Posterior vena cava (tissue), 2 donors: ENCODE measurements at places on chromosomes 16 and 17. TPM values are rescaled to one million over a fixed set of nuclear protein-coding genes. Genes with fewer than 3 reads are reported as not detected.

DNA sequence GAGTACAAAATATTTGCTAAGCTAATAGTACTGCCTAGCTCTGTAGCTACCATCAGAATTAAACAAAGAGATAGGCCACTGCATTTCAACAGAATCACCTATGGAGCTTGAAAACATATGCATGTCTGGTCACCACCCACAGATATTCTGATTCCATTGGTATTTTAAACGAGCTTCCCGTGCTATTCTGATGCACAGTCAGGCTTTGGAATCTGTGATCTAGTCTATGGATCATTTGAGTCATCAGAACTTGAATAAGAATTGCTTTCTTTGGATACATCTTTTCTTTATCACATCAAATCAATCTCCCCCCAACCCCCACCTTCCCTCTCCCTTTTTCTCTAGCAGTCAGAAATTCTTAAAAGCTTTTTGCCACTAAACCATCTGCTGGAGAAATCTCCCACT lies 124.7 kb downstream of the NPIPB5 start:
- DNase-seq = no peak

DNA sequence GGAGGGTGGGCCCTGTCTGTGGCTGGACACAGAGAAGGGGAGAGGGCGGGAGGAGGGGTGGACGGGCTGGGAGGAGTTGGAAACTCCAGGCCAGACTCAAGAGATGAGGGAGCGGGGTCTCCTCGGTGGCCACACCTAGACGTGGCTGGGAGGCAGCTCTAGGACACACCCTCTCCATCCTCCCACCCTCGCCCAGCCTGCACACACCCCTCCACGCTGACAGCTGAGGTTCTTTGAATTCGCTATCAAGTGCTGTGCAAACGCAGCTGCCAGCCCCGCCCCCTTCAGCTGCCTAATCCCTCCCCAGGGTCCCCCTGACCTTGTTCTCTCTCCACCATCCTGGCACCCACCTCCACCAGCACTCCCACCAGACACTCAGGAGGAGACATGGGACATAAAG lies 48.7 kb downstream of the DNAH17 start:
- DNase-seq = no peak

DNA sequence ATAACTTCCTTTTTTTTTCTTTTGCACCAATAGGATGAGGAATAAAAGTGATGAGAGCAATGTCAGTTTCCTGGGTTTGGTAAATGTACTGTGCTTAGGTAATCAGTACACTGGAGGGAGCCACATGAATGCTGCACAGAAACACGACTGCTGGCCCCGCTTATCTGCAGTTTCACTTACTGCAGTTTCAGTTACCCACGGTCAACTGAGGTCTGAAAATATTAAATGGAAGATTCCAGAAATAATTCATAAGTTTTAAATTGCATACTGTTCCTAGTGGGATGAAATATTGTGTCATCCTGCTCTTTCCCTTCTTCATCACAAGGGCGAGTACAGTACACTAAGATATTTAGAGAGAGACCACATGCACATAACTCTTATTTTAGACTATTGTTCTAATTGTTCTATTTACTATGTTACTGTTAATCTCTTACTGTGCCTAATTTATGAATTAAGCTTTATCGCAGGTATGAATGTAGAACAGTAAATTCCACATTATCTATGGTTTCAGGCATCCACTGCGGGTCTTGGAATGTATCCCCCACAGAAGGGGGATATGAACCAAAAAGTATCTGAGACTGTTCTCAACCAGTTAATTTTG lies 6.4 kb upstream of the LGALS3BP start:
- DNase-seq = peak; percentile 82

GRCh38 chr17:57953219-57953618 lies 2.0 kb downstream of the CUEDC1 start:
- DNase-seq = peak; percentile 20

DNA sequence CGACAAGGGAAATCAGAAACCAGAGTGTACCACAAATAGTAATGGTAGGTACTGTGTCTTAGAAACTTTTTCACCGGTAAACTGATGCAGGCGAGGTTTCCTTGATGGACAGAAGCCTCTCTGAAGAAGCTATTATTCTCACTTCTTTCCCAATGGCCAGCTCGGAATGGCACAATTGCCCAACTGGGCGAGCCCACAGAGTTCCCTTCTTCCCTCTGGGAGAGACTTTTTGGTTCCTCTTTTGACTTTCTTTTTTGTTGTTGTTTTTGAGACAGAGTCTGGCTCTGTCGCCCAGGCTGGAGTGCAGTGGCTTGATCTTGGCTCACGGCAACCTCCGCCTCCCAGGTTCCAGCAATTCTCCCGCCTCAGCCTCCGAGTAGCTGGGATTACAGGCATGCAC lies 16.9 kb downstream of the SLC43A2 start:
- no peak for DNase-seq

- no peak for DNase-seq
Observed at GRCh38 chr17:42203354-42203753, 9.1 kb upstream of the GHDC start.

GRCh38 chr16:3963203-3963602 lies 82.7 kb upstream of the CREBBP start:
- no peak for DNase-seq

DNA sequence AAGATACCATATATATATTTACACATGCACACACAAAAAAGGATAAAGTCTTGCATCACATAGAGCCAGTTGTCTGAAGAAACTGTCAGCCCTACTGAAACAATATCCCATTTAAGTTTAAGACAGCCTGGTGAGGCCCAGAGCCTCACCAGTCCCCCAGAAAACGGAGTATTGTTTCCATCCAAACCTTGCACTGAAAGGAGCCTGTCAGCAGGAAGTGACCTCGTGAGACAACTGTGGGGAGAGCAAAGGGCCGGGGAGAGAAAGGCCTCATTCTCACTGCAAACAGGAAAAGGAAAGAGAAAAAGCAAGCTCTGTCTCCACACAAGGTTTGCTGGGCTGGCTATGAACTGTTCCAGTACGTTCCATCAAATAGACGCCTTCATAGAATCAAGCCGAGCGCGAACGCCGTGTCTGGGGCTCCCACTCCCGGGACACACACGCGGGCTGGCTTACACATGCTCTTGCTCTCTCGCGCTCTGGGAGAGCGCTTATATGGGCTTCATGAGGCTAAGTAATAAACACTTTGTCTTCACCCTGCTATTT lies 44.4 kb upstream of the ZFHX3 start:
- DNase-seq = peak; percentile 62

DNA sequence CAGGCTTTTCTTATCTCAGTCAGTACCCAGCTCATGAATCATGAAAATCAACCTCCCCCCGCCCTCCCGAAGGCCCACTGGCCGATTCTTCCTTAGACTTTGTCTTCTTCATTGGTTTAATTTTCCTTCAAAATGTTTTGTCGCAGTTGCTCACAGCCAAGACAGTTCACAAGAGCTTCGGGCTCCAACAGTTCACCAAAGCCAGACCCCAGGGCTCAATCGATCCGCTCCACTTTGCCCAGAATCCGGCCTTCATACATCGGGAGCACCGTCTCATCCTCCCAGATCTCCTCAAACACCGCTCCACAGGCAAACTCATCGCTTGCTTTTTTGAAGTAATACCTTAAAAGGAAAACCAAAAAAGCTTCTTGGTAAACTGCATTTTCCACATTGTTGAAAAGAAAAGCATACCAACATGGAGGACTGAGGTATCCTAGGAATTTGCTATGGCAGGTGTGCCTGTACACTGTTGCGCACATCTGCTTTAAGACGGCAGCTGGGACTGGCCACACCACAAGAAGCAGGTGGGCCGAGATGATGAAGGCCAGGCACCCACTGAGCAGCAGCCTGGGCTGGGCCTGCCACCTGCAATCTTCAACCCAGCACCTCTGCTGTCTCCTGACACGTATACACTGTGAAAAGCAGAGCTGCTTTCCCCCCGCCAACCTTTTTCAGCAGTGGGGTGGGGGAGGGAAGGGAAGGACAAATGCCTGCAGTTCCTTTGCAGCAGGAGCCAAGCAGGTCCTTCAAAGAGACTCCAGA lies 31.5 kb downstream of the AXIN2 start:
- DNase-seq = peak; percentile 43

DNA sequence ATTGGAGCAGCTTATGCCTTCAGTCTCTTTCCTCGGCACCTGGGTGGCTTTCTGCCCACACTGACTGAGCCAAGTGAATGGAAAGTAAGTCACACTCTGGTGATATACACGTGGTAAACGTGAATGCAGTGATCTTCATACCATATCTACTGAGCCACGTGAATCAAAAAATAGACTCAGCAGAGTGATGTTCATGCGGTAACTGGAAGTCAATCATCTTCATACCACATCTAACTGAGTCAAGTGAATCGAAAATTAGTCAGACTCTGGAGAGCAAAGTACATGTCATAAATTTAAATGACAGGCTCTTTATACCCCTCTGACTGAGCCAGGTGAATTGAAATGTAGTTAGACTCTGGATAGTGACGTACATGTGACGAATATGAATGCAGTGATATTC lies 47.1 kb upstream of the ARL4D start:
- no peak for DNase-seq

DNA sequence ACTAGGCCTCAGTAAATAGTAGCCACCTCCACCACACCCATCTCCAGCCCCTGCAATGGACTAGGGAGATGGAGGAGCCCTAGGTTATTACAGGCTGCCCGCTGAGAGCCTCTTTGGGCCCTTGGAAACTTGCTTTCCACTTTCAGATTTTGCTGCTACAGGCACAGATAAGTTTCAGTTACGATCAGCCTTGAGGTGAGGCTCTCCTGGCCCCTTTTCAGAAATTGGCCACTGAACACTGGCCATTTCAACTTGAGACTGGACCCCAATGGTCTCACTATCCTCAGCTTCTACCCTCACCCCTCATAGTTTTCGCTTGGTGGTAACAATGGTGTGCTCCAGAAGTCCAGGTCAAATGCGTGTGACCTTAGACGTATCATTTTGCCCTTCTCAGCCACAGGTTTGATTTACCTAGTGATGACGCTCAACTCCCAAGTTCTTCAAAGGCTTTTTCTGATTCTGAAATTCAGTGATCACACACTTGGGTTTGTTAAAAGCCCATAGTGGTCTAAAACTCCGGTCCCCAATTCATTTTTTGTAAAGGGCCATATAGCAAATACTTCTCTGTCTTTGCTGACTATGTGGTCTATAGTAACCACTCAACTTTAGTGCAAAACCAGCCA lies 1.0 kb downstream of the PMM2 start:
- DNase-seq = no peak

DNA sequence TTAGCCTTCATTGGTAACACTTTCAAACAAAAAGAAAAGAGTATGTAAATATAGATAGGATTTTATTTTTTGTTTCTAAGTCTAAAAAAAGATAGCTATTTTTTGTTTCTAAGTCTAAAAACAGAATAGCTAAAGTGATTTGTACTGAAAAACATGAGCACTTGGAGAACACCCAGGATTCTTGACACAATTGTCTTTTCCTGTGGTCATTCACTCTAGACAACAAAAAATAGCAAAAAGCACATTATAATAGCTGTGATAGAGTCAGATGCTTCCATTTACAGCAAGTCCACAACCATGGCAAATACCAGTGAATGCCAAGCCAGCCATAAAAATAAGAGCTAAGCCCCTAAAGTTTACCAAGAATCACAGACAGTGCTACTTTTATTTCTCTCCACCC lies 36.7 kb downstream of the SKAP1 start:
- DNase-seq = no peak

DNA sequence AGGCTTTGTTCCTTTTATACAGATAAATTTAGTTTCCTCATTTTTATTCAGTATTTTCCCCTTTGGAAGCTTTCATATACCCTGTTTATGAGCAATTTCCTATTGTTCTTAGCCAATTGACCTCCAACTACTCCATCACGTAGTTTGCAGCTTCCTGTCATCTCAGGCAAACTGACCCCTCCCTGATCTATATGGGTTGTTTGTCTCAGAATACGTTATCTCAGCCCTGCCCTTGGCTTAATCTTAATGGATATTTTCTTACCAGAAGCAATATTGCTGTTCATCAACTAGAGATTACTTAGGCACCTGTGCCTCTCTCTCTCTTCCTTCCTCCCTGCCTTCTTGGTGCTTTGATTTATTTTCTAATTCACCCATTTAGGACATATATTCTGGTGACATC lies 81.2 kb downstream of the ZNF18 start:
- DNase-seq = no peak

GRCh38 chr16:67504031-67505021 lies 21.0 kb upstream of the AGRP start:
- DNase-seq = peak; percentile 89

DNA sequence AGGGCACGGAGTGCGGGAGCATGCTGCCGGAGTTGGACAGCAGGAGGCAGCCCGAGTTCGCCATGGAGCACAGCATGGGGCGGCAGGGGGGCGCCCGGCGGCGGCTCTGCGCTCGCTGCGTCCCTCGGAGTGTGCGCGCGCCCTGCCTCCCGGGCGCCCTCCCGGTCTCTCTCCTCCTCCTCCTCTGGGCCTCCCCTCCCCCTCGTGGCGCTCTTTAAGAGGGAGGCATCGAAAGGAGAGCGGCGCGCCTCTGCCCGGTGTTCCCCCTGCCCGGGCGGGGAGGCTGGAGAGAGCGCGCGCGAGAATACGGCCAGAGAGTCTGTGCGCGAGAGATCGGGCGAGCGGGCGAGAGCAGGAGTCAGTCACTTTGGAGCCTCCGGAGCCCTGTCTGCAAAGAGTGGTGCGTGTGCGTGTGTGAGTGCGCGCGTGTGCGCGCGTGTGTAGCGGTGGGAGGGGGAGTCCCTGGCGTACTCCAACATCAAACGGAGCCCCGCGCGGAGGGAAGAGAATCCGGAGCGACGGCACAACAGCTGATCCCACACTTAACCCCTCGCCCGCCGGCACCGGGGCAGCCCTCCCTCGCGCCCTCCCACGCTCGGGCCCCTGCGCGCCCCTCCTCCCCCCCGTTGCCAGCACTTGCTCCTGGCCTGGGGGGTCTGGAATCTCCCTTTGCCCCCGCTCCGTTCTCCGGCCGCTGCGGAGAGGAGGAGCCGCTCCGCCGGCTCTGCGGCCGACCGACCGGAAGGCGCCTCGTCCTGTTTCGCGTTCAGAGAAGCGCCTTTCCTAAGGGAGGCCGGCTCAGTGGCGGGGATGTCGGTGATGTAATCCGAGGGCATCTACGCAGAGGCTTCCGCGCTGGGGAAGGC lies 108.9 kb downstream of the ENGASE start:
- no peak for DNase-seq

- DNase-seq = no peak
Observed at GRCh38 chr17:50697062-50697461, 10.7 kb downstream of the ANKRD40 start.

The PRR35 gene
- not detected for total RNA-seq

The KRTAP9-8 gene
- not detected for total RNA-seq

The CCDC200 gene
- not detected for total RNA-seq

The LDAF1 gene
- 39.8 TPM for total RNA-seq

The NOD2 gene
- total RNA-seq = 2.9 TPM
